ENCODE measurements at places on chromosomes 2 and 18. TPM values are rescaled to one million over a fixed set of nuclear protein-coding genes. Genes with fewer than 3 reads are reported as not detected.

GRCh38 chr18:30556112-30556511, 486.4 kb downstream of the DSC3 start:
- DNase-seq, result no peak

DNA sequence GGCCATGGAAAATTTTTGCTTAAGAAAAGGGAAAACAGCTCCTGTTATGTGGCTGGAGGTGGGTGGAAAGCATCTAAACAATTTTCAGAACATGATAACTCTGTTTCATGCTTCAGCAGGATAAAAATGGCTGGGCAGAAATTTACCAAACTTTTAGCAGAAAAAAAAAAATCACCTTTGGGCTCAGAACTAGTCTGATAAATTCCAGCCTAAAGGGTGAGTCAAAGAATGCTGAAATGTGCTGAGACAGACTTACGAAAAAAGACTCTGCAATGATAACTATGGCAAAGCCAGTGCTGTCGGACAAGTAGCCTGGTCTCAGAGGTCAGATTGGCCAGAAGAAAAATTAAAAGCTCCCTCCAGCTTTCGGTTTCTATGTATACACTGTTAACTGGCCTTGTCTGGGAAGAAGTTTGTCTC, 123.6 kb downstream of the LRATD1 start:
- no peak for DNase-seq

GRCh38 chr2:58357521-58357920, 116.4 kb upstream of the FANCL start:
- DNase-seq, result no peak

GRCh38 chr18:46627136-46627535, 29.9 kb downstream of the LOXHD1 start:
- no peak for DNase-seq

DNA sequence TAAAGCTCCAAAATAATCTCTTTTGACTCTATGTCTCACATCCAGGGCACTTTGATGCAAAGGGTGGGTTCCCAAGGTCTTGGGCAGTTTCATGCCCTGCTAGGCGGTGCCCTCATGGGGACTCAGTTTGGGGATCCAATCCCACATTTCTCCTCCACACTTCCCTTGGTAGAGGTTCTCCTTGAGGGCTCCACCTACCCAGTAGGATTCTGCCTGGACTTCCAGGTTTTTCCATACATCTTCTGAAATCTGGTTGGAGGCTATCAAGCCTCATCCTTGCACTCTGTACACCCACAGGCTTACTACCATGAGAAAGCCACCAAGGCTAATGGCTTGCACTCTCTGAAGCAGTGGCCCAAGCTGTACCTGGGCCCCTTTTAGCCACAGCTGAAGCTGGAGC, 49.8 kb upstream of the ERMN start:
- DNase-seq, result no peak

DNA sequence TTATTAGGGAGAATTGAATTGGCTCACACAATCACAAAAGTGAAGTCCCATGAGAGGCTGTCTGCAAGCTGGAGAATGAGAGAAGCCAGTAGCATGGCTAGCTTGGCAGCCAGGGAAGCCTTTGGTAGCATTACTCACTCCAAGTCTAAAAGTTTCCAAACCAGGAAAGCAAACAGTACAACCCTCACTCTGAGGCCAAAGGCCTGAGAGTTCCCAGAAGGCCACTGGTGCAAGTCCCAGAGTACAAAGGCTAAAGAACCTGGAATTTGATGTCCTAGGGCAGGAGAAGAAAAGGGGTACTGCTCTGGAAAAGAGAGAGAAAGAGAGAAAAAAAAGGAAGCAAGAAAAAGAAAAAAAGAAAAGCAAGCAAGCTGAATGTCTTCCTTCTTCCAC, 318.2 kb downstream of the RND3 start:
- peak; percentile 18 for DNase-seq

DNA sequence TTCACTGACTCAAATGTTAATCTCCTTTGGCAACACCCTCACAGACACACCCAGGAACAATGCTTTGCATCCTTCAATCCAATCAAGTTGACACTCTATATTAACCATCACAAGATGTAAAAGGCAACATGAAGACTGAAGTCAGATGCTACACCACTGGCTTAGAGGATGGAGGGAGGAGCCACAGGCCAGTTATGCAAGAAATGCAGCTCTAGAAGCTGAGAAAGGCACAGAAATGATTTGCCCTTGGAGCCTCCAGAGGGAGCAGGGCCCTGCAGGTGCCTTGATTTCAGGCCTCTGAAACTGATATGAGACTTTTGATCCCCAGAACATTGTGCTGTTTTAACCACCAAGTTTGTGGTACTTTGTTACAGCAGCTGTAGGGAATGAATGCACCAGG, 276.3 kb downstream of the KCNS3 start:
- DNase-seq, result no peak

- no peak for DNase-seq
Measured at GRCh38 chr2:175811971-175812370, 190.1 kb downstream of the LNPK start.

CNTNAP5 gene
- not detected for total RNA-seq

DNA sequence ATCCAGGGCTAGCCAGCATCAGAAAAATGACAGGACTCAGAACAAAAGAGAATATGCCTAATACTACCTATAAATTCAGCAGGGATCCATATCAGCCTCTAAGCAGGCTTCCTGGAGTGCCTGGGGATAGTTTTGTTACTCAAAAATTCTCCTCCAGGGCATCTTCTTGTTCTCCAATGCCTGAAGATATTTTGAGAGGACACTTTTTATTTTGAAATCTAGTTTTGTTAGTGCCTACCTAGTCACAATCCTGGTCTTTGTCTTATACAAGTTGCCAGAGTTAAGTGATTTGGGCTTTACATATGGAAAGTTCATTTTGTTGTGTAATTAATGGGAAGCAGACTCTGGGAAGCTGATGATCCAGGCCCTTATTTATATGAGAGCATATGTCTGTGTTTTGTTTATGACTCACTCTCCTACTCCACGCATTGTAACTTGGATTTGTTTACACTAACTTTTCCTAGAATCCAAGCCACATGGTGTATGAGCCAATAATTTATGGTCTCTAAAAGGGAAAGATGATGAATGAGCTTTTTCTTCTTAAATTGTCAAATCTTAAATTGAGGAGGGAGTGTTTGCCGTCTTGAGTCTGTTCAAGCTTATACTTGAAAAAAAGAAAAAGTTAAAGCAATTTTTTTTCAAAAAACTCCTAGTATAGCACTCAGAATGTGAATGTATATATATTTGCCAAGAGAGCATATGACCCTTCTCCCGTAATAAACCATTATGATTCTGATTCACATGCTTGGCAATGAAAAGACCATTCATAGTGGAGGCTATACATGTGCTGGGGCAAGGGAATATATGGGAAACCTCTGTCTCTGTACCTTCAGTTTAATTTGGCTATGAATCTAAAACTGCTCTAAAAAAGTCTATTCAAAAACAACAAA, 370.3 kb downstream of the SETBP1 start:
- DNase-seq, result no peak

DNA sequence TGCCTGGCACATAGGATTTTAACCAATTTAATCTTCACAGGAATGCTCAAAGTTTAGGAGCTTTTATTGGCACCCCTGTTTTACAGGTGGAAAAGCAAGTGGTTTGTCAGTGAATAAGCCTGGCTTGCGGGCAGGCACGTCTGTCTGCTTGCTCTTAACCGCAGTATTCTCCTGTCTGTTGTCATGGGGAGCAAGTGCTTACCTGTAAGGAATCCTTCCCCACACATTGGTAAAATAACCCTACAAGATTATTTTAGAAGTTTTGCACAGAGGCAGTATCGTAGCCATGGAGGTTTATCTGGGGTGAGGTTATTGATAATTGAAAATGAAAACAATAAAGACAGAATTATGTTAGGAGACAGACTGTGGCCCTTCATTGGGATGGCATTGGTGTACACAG, 174.9 kb downstream of the AGAP1 start:
- no peak for DNase-seq

- no peak for DNase-seq
Measured at GRCh38 chr2:173087793-173088496, 12.3 kb downstream of the MAP3K20 start.

POTEE gene
- total RNA-seq, result 0.79 TPM

GRCh38 chr2:166464187-166464586, 29.9 kb downstream of the SCN7A start:
- DNase-seq, result no peak

MAPRE3 gene
- total RNA-seq, result 53.5 TPM

- DNase-seq, result no peak
Measured at GRCh38 chr2:222756362-222756831, 84.9 kb downstream of the MOGAT1 start.

DNA sequence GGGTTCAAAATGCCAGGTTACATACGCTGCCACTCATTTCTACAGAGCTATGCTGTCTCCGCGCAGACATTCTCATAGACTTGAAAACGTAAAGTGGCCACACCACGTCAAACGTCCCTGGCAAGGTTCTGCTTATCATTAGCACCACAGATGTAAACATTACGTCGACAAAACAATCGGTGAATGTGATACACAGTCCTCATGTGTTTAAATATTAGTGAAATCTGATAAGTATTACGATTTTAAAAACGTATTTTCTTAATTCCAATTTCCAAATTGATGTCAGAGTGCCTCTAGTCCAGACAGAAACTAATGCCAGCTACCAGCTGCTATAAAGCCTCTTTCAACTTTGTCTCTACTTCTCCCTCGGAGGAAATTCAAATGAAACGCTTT, 1.2 kb downstream of the STK17B start:
- no peak for DNase-seq

DNA sequence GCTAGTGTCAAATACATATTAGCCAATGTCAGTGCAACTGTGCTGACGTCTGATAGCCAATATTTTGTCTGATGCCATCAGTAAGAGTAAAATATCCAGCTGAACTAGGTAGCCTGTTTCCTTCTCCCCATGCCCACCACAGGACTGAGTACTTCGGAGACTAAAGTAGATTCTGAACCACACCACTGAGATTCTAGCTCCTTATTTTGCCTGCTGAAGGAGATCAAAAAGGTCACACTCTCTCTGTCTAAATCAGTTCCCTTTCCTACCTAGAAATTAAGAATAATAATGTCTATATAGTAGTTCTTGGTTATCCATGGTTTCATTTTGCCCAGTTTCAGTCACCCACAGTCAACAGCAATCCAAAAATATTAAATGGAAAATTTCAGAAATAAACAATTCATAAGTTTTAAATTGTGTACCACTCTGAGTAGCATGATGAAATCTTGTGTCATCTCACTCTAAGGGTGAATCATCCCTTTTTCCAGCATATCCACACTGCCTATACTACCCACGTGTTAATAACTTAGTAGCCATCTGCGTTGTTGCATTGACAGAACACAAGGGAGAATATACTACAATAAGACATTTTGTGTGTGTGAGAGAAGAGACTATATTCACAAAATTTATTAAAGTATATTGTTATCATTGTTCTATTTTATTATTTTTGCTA, 1043.3 kb upstream of the PIK3C3 start:
- DNase-seq, result no peak

- DNase-seq, result no peak
Measured at GRCh38 chr2:15334644-15335326, 226.3 kb downstream of the NBAS start.

- DNase-seq, result no peak
Measured at GRCh38 chr18:50409236-50409635, 34.4 kb downstream of the SKA1 start.

DNA sequence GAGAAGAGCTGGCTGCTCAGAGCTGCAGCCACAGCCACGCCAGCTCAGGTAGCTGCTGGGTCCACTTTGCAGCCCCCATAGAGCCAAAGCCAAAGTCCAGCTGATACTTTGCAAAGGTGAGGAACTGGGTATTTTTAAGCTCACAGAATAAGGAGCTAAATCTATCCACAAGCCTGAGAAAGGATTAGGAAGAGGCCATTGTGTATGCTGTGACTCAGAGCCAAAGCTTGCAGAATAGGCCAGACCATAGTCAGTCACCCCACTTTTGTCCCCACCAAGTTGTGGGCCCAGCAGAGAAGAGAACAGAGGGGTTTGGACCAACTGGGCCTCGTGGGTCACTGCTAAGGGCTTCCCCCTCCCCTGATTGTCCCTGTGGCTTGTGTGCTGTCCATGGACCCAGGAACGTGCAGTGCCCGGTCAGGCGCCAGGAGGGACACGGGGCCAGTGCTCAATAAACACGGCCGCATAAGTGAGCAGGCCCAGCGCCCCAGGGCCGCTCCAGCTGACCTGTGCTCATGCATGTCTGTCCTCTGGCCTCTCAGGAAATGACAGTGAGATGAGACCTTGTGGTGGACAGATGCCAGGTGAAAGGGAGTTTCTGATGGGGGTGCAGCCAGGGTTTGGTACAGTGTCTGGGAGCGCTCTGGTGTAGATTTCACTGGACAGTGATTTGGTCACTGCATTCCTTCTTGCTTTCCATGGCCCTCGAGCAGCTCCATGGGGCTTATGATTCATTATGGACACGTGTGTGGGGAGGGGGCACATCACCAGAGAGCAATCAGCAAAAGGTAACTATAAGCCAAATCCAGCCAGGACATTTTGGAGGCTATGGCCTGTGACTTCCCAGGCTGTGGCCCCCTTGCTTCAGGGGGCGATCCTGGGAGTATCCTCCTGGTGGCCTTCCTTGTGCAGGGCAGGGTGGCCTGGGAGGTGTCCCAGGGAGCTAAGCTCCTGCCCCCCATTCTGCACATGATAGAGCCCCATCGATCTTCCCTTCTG, 31.3 kb downstream of the MAL start:
- no peak for DNase-seq

GPR45 gene
- total RNA-seq, result not detected

GRCh38 chr2:24214880-24215279, 40.0 kb downstream of the FAM228A start:
- DNase-seq, result no peak

FABP1 gene
- not detected for total RNA-seq

EFR3B gene
- 9.2 TPM for total RNA-seq

TMEM198 gene
- total RNA-seq, result 1.2 TPM

XDH gene
- not detected for total RNA-seq

- DNase-seq, result no peak
Measured at GRCh38 chr2:224976629-224977525, 65.4 kb downstream of the DOCK10 start.

DNA sequence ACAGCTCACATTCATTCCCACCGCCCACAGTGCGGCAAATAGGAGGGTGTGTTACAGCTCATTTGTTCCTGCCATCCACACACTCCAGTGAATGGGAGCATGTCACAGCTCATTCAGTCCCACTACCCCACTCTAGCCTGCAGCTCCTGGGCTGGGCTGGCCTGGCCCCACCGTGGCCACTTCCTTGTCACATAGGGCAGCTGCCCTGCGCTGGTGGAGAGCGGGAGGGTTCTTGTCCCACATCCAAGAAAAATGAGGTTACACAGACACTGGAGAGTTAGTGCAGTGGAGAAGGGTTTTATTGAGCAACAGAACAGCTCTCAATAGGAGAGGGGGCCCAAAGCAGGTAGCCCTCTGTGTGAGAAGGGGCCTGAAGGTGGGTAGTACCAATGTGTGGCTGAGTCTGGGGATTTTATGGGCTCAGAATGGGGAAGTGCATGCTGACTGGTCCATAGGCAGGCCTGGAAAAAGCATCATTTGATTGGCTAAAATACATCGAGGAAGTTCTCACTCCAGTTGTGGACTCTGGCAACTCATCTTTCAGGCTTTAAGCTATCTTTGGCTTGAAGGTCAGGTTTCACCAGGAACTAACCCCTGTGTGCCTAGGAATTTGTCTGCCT, 249.7 kb downstream of the ETAA1 start:
- no peak for DNase-seq

- DNase-seq, result no peak
Measured at GRCh38 chr2:196376984-196377877, 205.9 kb upstream of the STK17B start.

- DNase-seq, result no peak
Measured at GRCh38 chr18:59143441-59143840, 3.8 kb downstream of the SEC11C start.

GKN2 gene
- total RNA-seq, result not detected
